ENCODE measurements at places on chromosomes 1 and 21.

- DNase-seq = no peak
These were observed 10.3 kb downstream of the SH3GLB1 start for GRCh38 chr1:86714561-86715244.

- no peak for DNase-seq
These were observed 10.7 kb upstream of the ZP4 start for GRCh38 chr1:237901299-237901934.

- DNase-seq = no peak
These were observed 168.2 kb upstream of the DPT start for GRCh38 chr1:168897249-168897648.

- no peak for DNase-seq
These were observed 51.4 kb upstream of the FAM89A start for GRCh38 chr1:231091415-231091814.

DNA sequence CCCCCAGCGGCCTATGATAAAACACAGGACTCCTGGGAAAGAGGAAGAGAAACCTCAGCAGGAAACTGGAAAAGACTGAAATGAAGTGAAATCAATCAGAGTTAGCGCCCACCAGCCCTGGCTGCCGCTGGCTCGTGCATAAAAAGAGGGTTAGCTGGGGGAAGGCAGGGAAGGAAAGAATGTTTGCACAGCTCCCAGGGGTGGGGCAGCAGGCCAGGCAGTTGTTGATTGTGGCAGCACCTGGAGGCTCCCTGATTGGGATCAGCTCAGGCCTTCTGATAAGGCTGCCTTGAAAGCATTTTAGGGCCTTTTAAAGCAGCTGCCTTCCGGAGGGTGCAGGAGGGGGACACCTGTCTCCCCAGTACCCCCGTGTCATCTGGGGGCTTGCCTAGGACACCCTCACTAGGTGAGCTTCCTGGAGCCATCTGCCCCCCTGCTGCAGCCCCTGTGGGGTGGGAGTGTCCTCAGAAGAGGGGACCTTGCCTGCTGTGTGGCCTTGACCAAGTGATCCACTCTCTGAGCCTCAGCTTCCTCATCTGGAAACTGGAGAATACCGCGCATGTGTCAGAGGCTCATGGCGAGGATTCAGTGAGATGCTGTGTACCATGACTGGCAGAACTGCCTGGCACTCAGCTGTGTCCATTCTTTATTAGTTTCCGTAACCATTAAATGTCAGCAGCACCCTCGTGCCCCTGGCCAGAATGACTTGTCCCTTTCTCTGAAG lies 6.6 kb downstream of the EPHB2 start:
- DNase-seq = no peak

GRCh38 chr1:117275055-117275454 lies 64.3 kb upstream of the VTCN1 start:
- no peak for DNase-seq

Data from left forelimb (tissue), 1 donor.